ENCODE measurements at places on chromosomes 5 and 9.

DNA sequence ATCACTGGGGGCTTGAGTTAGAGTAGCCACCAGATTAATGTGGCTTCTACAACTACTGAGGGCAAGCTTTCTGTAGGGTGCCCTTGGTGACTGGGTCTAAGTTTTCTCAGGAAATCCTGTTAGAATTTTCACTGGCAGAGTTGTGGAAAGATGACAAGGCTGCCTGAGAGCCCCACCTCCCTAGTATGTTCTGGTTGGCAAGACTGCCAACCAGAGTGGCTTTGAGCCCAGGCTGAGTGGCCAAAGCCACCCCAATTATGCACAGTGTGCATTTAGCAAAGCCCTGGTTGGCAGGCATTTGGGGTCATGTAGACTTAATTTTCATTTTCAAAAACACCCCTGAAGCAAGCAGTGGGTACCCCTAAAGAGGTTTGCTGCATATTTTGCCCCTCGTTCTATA lies 136.7 kb upstream of the HAPLN1 start:
- DNase-seq, result no peak

GRCh38 chr9:89528540-89528939 lies 30.6 kb upstream of the SEMA4D start:
- DNase-seq, result no peak

- DNase-seq, result no peak
Measured at GRCh38 chr5:2888520-2889060, 137.1 kb upstream of the IRX2 start.

DNA sequence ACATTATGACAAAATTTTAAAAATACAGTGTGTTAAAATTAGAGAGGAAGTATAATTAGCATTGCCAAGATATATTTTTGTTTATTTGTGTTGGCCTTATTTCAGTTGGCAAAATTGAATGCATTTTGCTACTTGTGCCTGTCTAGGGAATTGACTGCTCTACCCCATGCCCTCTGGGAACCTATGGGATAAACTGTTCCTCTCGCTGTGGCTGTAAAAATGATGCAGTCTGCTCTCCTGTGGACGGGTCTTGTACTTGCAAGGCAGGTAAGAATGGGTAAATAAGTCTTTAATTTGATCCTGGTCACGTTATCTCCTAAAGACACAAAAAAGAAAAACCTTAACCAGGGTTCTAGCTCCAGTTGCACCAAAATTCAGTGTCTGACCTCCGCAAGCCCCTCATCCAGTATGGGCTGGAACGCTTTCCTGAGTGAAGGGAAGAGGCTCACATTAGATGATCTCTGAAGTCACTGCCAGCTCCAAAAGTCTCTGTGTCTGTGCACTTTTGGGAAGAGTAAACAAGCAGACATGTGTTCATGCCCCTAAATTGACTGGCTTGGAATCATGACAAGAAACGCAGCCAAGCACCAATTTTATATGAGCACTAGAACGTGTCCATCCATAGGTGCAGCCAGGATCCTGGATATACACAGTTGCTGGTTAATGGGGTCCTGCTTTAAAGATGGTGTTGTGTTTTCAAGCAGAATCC lies 98.3 kb upstream of the PRRC1 start:
- no peak for DNase-seq

DNA sequence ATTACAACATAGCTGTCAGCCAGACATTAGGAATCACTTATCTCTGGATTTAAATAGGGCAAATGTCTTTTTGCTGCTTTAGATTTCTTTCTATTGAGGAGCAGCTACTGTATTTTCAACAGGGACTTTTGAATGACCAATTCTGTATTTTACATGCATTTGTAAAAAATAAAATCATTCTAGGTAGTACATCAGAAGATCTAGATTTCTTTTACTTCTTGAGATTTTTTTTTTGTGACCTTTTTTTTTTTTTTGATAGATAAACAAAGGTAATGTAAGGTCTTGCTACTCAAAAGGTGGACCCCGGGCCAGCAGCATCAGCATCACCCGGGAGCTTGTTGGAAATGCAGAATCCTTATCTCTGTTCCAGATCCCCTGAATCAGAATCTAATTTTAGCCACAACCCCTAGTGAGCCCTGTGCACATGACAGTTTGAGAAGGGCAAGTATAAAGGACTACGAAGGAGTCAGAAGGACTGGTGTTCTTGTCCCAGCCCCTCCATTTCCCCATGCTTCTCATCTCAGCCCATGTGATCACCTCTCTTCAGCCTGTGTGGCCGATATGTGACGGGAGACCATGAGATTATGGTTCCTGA lies 37.7 kb upstream of the CKMT2 start:
- no peak for DNase-seq

DNA sequence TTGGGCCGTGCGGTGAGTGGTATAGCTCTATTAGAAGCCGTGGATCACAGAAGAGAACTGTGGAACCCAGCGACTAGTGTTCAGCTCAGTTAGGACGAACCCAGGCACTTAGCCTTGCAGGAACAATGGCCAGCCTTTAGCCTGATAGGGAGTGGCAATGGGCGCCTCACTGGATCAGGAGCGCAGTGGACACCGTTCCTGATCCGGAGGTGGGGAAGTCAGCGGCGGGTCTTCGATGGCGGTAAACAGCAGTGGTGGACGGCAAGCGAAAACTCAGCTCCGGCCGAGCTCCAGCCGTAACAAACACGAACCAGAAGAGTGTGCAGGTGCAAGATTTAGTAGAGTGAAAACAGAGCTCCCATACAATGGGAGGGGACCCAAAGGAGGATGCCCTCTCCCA lies 340.0 kb downstream of the TLE4 start:
- no peak for DNase-seq

DNA sequence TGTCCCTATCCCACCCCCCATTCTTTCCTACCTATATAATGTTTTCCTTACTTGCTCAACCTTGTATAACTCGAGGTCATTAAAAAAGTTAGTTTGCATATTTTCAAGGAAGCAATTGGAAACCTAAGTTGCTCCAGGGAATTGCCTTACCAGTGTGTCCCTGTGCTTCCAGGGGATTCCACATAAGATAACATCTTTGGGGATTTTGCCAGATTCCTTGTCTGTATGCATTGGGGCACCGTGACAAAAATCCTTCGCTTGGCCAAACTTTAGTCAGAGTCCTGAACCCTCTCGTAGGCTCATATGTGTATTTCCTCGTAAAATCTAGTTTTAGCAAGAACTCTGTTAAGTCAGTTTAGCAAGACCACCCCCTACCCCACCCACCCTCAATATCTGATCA lies 14.7 kb upstream of the OSMR start:
- DNase-seq, result no peak

GRCh38 chr9:93509084-93509483 lies 55.7 kb upstream of the FAM120AOS start:
- DNase-seq, result no peak

DNA sequence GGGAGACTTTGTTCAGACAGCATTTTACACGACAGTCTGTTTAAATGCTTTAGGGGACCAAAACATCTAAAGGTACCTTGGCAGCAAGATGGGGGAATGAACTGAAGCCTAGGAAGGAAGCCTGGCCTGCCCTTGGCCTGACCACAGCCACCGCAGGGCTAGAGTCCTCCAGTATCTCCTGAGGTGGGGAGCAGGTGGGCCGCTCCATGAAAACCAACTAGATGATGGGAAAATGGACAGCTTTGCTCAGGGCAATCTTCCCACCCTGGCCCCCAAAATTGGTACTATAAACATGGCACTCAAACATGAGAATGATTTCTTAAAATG lies 153.3 kb downstream of the AUH start:
- no peak for DNase-seq

GRCh38 chr5:100889165-100889743 lies 13.8 kb downstream of the ST8SIA4 start:
- no peak for DNase-seq

- DNase-seq, result no peak
Measured at GRCh38 chr9:122821278-122821943, 7.0 kb downstream of the PDCL start.

DNA sequence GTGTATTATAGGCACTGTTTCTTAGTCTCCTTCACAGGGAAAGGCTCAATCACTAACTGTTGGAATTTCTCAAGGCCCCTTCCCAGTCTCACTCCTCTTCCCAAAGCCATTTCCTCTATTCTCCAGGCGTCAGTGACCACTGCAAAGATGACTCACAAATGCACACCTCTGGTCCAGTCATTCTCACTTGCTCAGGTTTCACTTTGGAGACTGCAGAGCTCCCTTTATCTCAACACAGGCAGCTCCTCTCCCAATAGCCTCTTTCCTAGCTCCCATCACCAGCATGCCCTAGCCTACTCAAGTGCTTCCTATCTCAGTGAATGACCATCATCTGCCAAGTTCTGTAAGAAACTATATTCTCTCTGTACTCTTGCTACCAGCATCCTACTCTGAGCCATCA lies 323.6 kb downstream of the NTRK2 start:
- DNase-seq, result no peak

- no peak for DNase-seq
Measured at GRCh38 chr9:6441269-6441668, 28.3 kb downstream of the UHRF2 start.

DNA sequence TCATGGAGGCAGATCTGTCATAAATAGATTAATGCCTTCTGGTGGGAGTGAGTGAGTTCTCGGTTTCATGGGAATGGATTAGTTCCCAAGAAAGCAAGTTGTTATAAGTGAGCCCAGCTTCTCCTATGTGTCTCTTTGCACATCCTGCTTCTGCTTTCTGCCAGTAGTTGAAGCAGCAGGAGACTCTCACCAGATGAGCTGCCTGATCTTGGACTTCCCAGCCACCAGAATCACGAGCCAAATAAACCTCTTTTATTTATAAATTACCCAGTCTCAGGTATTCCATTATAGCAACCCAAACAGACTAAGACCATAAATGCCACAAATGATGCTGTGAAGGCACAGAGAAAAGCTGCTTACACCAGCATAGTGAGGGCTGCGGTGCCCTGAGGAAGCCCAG lies 28.9 kb downstream of the BHMT start:
- no peak for DNase-seq

DNA sequence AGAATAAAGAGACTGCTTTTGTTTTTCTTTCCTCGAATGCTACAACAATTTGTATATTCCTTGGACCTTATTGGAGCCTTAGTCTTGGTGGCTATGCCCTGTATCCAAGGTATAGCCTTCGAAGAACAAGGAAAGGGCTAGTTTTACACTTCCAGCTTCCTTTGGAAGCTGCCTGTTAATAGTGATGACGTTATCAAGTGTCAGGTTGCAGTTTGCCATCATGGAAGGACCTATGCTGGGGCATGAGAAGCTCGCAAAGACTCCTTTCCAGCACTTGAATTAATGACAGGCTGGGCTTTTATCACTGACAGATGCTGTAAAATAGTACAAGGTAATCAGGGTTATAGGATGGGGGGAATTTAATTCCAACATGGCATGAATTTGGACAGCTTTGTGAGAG lies 157.9 kb downstream of the KDM4C start:
- no peak for DNase-seq

DNA sequence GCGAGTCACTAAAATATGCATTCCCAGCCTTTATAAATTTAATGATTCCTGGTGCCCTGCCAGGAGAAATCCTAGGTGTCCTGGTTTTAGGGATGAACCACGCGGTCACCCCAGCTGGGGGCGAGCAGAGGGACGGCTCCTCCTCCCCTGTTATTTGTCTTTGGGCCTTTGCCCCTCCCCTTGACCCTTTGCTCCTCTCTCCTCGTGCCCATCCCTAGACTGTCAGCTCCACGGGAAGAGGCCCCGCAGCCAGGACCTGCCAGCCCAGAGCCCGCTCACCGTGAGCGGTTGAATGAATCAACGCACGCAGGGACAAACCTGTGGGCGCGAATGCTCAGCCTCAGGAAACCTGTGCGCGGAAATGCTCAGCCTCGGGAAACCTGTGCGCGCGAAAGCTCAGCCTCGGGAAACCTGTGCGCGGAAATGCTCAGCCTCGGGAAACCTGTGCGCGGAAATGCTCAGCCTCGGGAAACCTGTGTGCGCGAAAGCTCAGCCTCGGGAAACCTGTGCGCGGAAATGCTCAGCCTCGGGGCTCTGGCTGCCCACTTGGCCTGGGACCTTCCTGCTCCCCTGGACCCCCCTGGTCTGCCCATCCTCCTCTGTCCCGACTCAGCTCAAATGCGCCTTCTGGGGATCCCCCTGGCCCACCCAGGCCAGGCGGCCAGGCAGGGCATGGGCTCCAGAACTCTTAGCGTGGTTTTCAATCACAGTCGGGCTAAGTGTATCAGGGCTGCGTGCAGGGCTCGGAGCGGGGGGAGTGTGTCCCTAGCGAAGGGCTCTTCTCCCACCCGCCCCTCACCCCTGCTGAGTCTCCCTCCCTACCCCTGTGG lies 140.5 kb upstream of the COL5A1 start:
- no peak for DNase-seq

GRCh38 chr5:130890610-130891009 lies 274.4 kb downstream of the HINT1 start:
- no peak for DNase-seq

DNA sequence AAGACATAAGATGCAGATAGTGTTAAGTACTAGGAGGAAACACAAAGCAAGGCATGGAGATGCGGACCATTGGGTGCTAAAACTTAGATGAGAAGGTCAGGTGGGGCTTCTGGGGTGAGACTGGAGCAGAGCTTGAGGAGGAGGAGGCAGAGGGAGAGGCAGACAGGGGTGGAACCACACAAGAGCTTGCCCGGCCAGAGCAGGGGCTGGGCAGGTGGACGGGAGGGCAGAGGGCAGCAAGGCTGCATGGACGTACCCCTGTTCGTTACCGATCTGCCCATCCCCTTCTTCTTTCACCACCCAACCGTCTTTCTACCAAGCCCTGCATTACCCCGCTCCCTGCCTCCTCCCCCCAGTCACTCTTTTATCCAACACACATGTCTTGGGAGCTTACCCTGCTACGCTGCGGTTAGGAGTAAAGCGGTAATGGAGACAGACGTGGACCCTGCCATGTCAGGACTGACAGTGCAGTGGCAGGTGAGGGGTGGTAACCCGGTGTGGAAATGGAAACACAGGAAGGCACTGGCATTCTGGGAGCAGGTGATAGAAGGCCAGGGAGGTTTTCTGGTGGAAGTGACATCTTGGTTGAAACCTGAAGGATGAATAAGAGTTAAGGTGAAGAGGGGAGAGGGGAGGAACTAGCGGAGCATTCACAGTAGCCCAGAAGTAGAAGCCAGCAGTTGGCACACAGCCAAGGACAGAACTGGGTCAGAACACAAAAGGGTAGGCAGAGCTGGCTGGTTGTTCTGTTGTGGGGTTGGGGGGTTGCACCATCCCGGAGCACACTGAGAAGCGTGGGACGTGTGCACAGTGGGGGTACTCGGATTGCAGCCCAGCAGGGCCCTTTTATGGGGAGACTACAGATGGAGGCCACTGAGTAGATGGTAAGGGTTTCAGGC lies 167.2 kb downstream of the CACNA1B start:
- DNase-seq, result no peak

GRCh38 chr5:144276034-144276822 lies 105.6 kb downstream of the KCTD16 start:
- no peak for DNase-seq

Measured in SW 1271 (cell line).